HS-5 (cell line): ENCODE measurements at places on chromosomes 11 and 22.

DNA sequence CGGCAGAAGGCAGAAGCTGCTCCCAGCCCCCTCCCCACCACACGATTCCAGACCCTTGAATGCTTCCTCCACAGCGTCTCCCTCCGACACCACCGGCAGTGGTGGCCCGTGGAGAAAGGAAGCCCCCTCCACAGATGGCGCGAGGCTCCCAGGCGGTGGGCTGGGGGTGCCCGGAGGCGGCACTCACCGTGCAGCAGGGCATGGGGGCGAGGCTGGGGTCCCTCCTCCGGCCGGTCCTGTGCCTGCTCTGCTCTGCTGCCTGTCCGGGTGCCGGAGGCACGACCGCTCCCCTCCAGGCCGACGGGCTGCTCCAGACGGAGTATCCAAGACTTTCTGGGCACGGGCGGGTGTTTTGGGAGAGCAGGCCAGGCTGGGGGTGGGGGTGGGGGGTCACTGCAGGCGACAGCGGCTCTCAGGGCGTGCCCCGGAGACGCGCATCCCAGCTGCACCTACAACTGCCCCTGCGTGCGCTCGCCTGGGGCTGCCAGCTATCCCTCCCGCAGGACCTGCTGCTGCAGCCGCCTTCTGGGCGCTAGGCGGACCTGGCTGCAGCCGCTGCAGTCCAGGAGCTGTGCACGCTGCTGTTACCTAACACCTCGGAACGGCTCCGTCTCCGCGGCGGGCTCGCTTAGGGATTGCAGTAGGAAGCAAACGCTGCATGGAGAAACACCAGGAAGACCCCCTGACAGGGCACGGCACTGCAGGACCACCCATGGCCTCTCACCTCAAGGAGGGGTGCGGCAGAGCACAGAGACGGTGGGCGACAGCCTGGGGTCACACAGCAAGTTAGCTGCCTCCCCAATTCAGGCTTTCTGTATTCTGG, 15.2 kb downstream of the MRGPRG start:
- DNase-seq: no peak

- DNase-seq: no peak
Measured at GRCh38 chr11:76802151-76802550, 19.0 kb downstream of the TSKU start.

GRCh38 chr11:65941720-65942310, 3.5 kb upstream of the TSGA10IP start:
- DNase-seq: no peak

DNA sequence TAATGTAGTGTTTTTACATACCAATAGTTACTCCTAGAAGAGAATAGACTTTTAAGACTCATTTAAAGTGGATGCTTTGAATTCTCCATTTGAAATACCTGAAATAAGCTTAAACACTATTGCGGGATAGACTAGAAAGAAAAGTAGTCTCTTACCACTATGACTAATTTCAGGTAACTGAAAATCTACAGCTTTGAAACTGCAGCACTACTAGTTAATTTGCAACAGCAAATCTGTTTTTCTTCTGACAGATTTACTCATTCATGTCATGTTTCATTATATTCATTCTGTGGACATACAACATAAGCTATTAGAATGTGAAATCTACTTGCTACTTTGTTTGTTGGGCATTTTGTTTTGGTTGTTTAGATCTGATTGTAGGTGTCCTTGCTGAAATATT, 153.6 kb downstream of the MAML2 start:
- DNase-seq: no peak

DNA sequence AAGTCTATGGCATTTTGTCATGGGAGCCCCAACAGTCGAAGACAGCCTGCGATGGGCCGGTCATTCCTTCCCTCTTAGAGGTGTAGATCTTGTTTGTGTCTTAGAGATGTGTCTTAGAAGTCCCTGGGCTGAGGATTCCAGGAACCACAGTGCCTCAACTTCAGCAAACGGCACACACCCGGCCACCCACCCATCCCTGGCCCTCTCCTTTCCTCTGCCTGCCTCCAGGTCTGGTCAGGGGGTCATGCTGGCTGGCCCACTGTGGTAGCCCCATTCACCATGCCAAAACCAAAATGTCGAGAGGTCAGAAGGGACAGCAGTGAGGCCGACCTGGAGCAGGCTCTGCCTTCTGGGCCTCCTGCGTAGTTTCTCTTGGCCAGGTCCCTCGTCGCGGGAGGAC, 857.9 kb downstream of the TBC1D22A start:
- DNase-seq: no peak

DNA sequence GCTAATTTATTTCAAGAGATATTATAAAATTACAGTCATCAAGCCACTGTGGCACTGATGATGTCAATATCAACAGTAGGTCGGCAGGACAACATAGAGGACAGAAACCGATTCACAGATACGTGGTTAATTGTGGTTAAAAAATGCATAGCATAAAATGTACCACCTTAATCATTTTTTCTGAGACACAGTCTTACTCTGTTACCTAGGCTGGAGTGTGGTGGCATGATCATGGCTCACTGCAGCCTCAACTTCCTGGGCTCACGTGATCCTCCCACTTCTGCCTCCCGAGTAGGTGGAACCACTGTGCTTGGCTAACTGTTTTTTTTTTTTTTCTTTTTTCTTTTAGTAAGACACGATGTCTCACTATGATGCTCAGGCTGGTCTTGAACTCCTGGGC, 21.0 kb upstream of the TOLLIP start:
- no peak for DNase-seq

DNA sequence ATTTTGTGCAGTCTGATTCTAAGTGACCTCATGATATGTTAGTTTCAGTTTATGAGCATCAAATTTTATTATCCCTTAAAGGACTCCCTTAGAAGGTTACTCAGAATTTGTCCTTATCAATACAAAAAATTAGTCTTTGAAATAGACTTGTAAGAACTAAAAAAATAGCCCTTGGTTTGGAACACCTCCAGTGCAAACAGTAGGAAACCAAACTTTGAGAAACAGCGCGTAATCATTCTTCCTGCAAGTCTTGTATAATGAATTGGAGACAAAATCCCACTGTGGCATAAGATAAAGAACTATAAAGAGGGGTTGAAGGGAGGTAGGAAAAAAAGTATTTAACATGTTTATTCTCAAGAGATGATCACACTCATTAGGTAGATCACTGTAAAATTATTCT, 10.8 kb upstream of the MSANTD4 start:
- no peak for DNase-seq

GRCh38 chr11:62273284-62273683, 3.3 kb downstream of the SCGB2A2 start:
- no peak for DNase-seq

DNA sequence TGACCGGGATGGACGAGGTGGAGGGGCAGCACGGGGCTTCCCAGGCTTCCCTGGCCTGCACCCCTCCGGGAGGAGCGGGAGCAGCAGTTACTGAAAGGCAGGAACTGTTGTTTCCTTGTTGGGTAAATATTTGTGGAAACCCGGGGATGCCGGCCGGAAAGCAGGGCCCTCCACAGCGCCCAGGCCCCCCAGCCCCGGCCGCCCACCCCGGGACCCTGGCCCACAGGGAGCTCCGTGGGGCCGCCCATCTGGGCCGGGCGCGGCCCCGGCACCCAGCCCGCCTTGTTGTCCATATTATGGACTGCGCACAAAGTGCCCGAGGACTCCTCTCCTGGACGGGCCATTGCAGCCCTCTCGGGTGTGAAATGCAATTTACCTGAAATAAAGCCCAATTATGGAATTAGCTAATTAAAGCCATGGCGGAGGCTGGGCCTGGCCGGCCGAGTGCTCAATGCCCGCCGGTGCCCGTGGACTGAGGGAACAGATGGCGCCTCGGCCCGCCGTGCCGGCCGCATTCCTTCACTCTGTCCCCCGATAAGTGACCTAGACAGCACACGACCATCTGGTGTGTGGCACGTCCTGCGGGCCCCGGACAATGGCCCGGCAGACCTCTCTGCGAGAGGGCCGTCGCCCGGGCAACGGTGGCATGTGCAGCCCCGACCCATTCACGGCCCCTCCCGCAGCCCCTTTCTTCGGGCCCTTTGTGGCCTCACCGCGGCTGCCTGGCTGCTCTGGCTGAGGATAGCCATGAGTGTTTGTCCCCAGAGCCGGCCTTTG, 35.4 kb downstream of the CDKN1C start:
- no peak for DNase-seq

GRCh38 chr11:90774727-90775566, 552.1 kb upstream of the CHORDC1 start:
- DNase-seq: no peak

DNA sequence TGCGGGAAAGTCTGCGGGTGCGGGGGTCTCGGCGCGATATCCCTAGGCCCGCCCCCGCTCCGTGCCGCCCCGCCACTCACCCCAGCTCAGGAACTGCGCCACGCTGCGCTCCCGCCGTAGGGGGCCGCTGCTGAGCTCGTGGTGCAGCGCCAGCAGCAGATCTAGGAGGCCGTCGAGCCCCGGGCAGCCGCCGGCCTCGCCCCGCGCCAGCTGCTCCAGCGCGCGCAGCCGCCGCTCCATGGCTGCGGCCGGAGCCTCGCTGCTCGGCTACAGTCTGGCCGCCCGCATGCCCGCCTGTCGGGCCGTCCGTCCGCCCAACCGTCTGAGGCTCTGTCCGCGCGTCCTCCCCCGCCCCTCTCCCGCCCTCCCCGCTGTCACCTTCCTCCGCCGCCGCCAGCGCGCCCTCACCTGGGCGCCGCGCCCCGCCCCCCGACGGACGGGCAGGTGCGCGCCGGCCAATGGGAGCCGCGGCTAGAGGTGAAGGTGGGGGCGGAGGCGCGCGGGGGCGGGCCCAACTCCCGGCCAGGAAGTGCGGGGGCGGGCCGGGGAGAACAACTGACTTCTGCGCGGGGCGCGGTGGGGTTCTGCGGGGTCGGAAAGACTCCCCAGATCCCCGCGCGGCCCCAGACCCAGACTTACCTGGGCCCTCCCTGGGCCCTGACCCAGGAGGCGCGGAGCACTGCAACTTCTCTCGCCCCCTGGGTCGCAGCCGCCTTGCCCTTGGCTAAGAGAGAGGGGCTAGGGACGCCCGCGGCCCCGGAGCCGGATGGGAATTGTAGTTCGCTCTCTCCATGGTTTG, at the start of gene CDC42BPG:
CDC42BPG (minus strand) TSS at position 324 of the 799 bp plus-strand sequence; CDS start at position 240, 84 bp downstream.
- no peak for DNase-seq
